ENCODE measurements at places on chromosomes 6 and 20.

GRCh38 chr6:20235041-20235440 lies 22.8 kb upstream of the MBOAT1 start:
- DNase-seq, result no peak

DNA sequence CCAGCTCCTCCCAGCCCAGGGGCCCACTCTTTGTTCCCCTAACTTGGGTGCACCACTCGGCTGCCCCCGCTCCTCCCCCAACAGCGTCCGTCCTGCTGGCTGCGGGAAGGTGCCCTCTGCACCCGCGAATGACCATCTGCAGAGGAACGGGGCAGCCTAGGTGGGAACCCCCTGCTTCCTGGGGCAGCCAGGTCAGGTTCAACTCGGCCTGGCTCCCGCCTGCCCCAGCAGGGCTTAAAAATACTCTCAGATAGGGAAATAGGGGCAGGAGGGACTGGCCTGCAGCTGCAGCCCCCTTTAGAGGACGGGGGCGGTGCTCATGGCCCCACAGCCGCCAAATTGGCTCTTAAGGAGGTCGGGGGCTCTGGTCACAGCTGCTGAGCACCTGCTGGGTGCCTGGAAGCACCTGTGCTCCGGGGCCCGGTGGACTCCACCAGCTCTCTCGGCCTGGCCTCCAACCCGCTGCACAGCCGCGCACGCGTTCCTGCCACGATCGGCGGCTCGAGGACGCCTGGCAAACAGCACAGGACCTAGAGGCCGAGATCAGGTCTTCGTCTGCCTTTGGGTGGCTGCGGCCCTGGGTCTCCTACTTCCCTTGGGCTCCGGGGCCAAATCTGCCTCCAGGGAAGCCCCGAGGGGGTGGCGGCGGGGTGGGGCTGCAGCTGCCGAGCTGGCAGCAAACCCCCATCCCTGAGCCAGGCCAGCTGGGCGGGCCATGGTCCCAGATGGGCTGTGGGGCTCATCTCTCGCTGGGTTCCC lies 700 bp upstream of the LAMA5 start:
- peak; percentile 87 for DNase-seq

- no peak for DNase-seq
These were observed 26.3 kb upstream of the NAA20 start for GRCh38 chr20:19990850-19991249.

GRCh38 chr20:59765599-59766177 lies 161.3 kb downstream of the PHACTR3 start:
- DNase-seq, result peak; percentile 84

GRCh38 chr20:38196592-38196991 lies 31.5 kb upstream of the TGM2 start:
- DNase-seq, result peak; percentile 27

DNA sequence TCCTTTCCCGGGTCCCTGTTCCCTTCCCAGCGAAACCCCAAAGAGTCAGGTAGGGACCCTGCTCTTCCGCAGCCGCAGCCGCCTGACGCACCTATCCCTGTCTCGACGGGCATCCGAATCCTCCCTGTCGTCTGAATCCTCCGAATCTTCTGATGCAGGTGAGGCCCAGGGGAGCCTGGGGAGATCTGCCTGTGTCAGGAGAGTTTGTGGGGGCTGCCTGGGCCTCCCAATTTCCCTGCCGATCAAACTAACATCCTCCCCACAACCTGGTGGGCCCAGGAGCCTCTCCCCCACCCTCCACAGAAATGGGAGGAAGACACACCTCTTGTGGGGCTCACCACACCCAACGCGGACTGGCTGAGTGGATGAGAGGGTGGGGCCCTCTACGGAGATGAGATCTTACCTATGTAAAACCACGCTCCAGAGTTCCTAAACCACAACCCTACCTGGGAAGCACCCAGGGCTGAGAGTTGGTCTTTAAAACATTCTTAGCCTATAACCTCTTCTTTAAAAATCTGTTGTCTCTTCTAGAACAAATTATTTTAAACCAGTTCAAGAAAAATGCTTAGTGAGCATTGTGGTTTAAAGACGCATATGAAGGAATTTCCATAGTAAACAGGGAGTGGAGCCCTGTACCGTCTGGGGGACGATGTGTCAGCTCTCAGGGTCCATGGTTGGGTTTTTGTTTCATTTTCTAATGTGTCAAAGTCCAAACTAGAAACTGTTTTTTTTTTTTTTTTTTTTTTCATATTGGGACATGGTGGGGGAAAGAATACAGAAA lies 1.7 kb downstream of the CDC25B start:
- no peak for DNase-seq

- DNase-seq, result no peak
These were observed 69.3 kb downstream of the UST start for GRCh38 chr6:148816117-148816516.

DNA sequence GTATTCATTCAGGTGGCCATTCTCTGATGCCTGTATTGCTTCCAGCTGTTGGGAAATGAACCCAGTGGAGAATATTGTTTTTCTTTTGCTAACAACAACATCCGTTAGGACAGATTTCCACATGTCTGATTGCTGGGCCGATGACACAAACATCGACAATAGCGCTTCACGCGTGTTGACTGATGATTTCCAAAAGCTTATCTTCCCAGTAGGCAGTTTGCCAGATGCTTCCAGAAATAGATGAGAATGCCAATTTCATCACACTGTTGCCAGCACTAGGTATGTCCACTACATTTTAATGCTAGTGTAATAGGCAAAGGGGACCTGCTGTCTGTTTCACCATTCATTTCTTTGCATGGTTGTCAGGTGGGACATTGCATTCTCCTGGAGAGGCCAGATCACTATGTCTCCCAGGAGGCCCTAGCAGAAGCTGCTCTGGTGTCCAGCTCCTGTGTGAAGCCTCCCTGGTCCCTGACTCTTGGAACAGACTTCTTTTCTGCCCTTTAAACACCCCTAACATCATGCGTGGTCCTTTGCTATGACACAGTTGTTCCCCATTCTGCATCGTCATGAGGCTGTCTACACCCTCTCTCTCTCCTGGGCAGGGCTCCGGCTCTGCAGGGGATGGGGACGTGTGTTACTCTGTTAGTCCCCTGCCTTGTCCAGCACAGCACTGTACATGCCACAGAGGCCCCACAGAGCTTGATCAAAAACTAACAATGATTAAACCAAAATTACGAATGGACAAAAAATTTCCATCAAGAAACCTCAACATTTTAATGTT lies 181.6 kb downstream of the CDH26 start:
- DNase-seq, result no peak

DNA sequence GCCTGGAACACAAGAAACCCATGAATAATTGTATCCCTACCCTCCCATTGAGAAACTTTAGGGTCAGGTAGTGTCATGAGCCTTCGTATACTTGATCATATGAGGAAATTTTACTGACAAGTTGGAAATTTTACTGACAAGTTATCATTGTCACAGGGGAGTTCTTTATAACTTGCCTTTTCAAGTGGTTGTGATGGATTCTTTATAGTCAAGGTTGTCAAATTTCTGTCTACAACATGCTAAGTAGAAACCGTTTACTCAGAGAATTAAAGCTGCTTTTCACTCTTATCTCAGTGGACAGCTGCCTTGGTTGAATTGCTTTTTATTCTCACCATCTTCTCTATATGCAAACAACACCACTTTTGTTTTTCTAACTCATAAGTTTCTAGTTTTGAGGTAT lies 1286.4 kb downstream of the EPHA7 start:
- DNase-seq, result no peak

DNA sequence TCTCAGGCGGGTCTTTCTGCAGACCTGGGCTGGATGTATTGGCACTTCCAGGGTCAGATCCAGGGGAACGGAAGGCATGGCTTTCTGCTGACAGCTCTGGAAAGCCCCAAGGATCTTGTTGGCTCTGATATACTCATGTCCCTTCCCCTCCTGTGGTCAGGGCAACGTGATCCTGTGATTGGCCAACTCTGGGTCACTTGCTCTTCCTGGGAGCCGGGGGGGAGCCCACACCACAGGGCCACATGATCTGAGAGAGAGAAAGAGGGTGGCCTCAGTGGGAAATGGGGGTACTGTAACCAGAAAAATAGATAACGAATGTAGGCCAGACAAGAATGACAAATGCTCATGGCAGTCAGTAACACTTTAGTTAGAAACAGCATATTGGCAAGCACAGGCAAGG lies 223.0 kb downstream of the NFATC2 start:
- DNase-seq, result no peak

DNA sequence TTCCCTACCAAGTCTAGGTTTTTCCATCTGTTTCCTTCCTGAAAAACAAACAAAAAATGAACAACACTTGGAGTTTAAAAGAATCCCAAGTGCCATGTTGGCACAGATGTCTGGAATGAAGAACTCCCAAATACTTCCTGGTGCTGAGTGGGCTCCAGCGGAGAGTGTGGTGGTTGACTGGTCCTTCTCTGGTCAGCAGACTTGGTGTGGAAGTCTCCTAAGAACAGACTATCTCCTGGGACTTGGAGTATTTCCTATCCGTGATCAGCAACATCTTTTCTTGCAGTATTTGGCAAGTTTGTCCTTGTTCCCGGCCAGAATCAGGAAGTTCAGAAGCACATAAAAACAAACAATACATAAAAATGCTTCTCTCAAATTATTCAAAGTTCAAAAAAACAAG lies 154.1 kb downstream of the MTFR2 start:
- no peak for DNase-seq

DNA sequence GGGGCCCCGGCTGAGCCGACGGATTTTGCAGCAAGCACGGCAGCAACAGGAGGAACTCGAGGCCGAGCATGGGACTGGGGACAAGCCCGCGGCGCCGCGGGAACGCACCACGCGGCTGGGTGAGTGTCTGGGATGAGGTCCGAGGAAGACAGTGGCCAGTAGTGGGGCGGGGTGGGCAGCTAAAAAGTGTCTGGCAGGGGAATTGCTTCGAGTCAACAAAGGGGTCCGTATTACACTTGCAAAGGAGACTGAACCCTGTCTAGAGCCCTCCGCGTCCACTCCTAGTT lies 356 bp downstream of the BYSL start:
- no peak for DNase-seq

DNA sequence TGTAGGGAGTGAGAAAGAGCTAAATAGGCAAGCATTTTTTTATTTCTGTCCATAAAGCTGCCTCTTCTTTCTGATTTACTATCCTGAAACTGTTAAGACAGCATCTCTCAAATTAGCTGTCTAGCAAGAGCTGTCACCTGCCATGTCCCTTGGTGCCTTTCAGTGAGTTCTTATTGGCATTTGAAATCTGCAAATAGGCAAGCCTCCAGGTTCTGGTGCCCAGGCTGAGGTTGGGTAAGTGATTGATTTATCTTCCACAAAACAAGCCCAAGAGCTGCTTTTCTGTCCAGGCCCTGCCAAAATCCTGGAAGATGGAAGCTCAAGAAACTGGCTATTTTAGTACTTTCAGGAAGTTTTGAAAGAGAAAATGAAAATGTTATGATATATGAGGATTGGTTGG lies 22.4 kb downstream of the MANEA start:
- no peak for DNase-seq

DNA sequence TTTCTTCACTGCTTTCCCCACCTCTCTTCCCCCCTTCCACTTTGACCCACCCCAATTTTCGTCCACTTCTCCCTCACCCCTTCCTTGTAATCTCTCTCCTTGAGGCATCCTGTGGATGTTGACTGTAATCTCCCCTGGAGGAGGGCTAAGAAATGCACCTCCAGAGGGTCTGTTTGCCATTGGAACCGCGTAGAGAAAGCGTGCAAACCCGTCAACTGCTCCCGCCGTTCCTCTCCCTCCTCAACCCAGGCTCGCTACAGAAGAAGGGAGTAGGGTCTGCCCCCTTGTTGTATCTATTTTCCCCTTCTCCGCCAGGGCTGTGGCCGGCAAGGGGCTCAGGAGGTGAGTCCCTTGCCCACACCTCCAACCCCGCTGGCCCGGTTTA lies 502 bp upstream of the HTR1E start:
- DNase-seq, result no peak

DNA sequence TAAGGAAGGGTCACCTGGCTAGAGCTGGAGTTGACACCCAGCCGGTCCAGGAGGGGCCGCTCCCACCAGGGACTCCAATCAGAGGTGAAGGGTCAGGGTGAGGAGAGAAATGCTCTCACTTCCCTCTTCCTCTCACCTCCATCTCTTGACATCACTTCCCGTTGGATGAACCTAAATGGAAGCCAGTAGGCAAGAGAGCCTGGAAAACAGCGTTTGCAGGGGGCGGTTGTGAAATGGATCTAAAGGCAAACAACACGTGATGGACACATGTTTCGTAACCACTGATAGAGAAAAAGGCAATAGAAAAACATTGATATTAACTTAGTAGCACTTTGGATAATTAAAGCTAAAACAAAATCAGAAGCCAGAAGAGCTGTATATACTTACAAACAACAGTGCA lies 105.6 kb upstream of the FOXA2 start:
- DNase-seq, result no peak

DNA sequence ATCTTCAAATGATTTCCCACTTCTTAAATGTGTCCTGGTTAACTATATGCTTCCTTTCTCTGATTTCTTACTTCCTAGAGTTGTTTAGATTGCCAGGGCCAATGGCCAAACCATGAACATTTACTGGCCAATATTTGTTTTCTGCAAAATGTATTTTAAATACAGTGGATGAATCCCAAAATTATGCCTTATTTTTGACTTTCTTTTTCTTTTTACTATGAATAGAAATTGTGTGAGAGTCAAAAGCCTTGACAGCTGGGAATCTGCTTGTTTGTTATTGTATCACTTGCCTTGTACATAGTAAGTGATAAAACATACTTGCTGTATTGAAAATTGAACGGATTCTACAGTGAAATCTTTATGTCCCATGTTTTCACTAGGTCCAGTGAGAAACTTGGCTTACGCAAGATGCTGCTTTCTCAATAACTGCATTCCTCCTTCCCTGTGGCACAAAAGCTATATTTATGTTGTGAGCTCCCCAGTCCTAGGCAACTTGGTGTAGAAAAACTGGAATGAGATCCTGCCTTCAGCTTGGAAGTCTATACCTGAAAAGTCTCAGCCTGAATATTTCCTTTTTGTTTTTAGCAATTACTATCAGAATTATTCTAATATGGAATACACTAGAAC lies 295.2 kb downstream of the EPHA7 start:
- no peak for DNase-seq

GRCh38 chr20:49713753-49714712 lies at the start of gene B4GALT5:
B4GALT5 (minus strand) TSS chr20:49713878; CDS start chr20:49713690, 188 bp downstream.
- DNase-seq, result peak; percentile 96

DNA sequence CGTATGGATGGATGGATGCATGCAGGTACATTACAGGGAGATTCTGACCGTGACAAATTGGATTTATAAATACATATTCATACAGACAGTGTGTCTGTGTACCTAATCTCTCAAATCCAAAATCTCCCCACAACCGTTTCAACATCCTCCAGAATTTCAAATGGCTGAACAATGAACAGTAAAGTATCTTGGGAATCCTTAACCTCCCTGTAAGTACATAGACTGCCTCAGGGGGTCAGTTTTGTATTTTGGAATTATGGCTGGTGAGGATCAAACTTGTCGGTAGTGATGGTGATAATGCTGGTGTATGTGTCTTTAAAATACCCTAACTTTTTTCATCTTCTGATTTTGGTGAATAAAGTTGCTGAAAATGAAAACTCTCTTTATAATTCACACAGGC lies 246.2 kb downstream of the FOXC1 start:
- DNase-seq, result no peak

- DNase-seq, result no peak
These were observed 20.9 kb upstream of the VNN1 start for GRCh38 chr6:132734694-132735236.

GRCh38 chr20:56361900-56362299 lies 3.1 kb downstream of the FAM210B start:
- DNase-seq, result no peak

All from endodermal cell (in vitro differentiated cells).